ENCODE measurements at places on chromosomes 12 and 14. TPM values are rescaled to one million over a fixed set of nuclear protein-coding genes. Genes with fewer than 3 reads are reported as not detected.
A peak's percentile ranks its signal among the peaks of the same experiment; 100 is the strongest.

GRCh38 chr12:79250960-79251755 lies 386.6 kb downstream of the SYT1 start:
- no peak for DNase-seq

Gene IKZF4
- 9.5 TPM for total RNA-seq

Gene MANSC4
- total RNA-seq: not detected

GRCh38 chr12:83996671-83997070 lies 915.9 kb downstream of the SLC6A15 start:
- no peak for DNase-seq

DNA sequence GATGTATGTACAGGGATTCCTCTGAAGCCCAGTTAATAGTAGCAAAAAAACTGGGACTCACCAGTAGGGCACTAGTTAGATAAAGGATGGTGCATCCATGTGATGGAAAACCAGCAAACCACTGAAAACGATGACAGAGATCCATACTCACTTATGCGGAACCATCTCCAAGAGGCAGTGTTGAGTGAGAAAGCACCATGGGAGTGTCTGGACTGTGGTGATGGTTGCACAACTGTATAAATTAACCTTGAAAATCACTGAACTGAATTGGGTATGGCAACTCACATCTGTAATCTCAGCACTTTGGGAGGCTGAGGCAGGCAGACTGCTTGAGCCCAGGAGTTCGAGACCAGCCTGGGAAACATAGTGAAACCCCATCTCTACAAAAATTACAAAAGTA lies 53.6 kb upstream of the ZFP36L1 start:
- DNase-seq: no peak

DNA sequence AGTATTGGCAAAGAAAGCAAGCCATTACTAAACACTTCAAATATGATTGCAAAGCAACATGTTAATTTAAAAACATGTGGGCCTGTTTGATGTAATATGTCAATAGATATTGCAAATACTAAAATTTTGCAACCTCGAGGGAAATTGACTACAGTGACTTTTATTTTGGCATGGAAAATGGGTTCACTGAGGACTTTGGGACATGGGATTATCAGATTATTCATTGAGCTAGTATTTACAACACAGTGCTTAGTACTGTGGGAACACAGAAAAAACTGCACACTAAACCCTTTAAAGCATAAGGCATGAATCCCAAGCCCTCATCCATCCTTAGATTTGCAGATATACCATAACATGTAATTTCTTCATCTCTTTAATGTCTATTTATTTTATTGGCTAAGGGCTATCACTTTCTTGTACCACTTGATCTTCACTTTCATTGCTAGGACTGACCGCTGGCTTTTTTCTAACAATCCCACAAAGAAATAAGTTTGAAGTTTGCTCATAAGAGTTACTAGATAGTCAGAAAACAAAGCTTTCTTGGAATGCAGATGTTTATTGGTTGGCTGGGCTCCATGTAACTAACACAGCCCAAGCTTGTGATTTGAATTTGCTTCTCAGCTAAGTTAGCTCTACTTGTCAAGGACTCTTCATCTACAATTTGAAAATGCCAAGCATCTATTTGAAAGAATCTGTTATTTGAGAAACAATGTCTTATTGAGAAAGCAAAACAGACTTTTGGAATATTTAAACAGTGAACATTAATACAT lies 48.7 kb downstream of the PPFIBP1 start:
- no peak for DNase-seq

- no peak for DNase-seq
Measured at GRCh38 chr14:42111355-42111754, 504.7 kb downstream of the LRFN5 start.

GRCh38 chr12:66552716-66553115 lies 126.2 kb downstream of the GRIP1 start:
- no peak for DNase-seq

Gene ACOT6
- total RNA-seq: not detected

GRCh38 chr12:93571925-93572711 lies at the start of gene SOCS2:
Gene SOCS2 (plus strand): TSS chr12:93572675. CDS start chr12:93572898, 223 bp downstream.
- peak; percentile 66 for DNase-seq

DNA sequence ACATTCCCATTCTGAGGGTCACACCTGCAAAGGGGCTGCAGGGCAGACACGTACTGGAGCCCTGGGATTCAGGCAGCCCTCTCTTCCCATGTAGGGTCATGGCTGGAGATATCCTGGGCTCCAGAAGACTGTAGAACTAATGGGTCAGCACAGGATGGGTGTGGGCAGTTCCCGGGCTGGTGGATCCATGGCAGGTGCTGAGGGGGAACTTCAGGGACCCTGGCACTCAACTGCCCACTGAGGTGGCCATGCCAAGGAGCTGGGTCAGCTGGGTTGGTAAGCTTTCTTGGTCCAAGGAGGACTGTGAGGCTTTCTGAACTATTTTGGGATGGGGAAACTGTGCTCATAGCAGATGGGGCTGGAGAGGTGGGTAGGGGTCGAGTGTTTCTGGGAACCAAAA lies 183.4 kb upstream of the RTL1 start:
- no peak for DNase-seq

GRCh38 chr12:6615802-6616201 lies 8.6 kb upstream of the CHD4 start:
- DNase-seq: no peak

Gene TEX22
- total RNA-seq: 2.4 TPM

DNA sequence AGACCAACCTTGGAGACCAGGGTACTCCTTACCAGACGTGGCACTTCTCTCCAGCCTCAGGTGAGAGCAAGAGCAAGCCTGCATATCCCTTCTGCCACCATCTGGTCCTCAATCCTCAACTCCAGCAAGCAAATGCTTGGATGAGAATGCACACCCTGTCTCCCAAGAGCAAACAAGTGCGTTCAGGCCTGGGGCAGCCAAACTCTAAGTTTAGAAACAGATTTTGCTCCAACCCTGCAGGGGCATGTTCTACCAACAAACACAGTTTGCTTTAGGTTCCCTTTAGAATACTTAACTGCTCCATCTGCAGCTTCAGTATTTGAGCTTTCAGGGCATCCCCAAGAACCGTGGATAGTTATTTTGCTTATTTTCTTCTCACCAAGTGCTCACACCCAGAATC lies 55.9 kb upstream of the FICD start:
- DNase-seq: no peak

- no peak for DNase-seq
Measured at GRCh38 chr14:68208626-68209317, 389.2 kb downstream of the RAD51B start.

DNA sequence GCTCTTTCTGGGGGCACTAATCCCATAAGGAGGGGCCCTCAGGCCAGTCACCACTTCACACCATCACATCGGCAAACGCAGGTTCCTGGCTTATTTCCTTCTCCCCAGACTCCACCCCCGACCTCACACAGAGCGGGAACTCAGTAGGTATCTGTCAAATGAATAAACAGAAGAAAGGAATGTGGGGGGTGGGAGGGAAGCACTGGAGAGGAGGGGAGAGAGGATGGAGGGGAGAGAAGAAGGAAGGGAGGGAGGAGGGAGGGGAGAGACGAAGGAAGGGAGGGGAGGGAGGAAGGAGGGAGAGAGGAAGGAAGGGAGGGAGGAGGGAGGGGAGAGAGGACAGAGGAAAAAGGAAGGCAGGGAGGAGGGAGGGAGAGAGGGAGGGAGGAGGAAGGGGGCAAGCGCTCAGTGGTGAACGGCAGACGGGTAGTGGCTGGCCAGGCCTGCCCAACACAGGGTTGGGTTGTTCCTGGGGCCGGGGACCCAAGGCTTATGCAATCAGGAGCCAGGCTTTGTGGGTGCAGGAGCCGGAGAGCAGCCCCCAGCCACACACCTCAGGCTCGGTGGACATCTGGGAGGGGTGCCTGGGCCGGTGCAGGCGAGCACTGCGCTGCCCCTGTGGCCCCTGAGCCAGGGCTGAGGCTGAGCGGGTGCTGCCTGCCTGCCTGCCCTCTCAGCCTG lies 52.6 kb upstream of the FBRSL1 start:
- no peak for DNase-seq

DNA sequence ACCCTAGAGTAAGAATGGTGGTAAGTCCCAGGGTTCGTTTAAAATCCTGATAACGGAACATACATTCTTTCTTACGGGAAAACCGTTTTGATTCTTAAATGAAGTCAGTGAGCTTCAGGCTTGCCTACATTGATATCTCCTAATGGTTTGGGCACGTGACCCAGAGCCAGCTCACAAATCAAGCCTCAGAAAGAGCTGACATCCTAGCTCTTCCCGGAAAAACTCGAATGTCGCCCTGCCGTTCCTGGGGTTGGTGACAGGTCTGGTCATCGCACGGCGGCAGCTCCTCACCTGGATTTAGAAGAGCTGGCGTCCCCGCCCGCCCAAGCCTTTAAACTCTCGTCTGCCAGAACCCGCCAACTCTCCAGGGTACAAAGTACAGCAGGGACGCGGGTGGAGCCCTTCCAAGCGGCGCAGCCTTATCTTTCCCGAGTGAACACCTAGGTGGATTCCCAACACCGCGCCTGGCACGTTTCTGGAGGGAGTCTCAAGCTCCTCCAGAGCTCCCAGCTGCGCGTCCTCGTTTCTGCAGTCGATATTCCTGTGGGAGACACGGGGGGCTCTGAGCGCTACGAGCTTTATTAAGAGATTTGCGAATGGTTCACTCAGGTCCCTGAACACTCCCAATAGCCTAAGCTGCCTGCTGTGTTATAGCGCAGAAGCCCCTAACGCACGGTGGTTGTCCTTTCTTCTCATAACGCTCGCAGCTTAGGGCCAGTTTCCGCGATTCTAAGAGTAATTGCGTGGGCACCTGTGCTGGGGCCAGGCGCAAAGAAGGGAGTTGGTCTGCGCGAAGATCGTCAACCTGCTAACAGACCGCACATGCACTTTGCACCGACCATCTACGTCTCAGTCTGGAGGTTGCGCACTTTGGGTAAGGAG lies at the start of gene SSTR1:
TSS of gene SSTR1 (plus strand) at position 169 of the 882 bp plus-strand sequence. CDS start 1,486 bp downstream, outside the sequence.
- DNase-seq: peak; percentile 48

GRCh38 chr14:89417091-89417464 lies at the start of gene FOXN3:
Gene FOXN3 (minus strand): TSS chr14:89417233. CDS start chr14:89412476, 4,757 bp downstream.
- DNase-seq: peak; percentile 96

- DNase-seq: no peak
Measured at GRCh38 chr14:69848156-69848555, 31.1 kb upstream of the SMOC1 start.

Gene ASIC1
- 2.2 TPM for total RNA-seq

Gene KRT81
- total RNA-seq: not detected

DNA sequence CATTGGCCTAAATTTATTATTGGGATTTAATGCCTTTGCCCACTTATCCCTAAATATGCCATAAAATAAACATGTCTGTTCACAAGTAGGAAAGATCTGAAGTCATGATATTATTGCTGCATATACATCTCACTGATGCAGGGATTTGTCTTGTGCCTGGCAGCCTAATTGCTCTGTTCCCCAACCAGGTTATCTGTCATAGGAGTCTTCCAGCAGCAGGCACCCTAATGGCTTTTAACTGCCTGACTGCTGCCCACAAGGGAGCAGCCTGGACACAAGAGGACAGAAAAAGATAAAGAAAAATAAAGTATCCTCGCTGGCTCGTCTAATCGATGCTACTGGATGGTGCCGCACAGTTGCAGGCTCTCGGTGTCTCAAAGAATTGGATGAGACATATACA lies 337.6 kb upstream of the FAR2 start:
- no peak for DNase-seq

DNA sequence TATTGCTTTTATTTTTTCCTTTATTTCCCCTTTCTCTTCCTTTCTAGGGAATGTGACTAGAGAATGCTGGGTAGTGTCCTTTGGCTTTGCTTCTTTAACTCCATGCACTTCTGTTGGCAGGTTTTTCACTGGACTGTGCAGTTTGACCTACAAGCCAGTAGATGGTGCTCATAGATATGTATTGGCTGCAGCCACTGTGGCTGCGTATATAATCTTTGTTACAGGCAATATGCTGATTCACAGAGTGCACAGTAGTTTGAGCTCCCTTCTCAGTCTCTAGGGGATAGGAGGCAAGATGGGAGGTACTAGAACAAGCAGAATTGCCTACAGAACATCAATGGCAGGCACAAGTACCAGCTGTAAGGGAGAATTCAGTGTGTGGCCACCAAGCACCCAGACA lies 503.5 kb downstream of the LRFN5 start:
- no peak for DNase-seq

GRCh38 chr14:55957950-55958349 lies 160.3 kb upstream of the PELI2 start:
- DNase-seq: no peak
